ENCODE measurements at places on chromosomes 13 and 19.
A peak's percentile ranks its signal among the peaks of the same experiment; 100 is the strongest.

- DNase-seq = no peak
Observed at GRCh38 chr19:2538096-2538757, 62.3 kb downstream of the GADD45B start.

- peak; percentile 99 for DNase-seq
Observed at GRCh38 chr19:639253-640160, at the start of gene FGF22. Gene FGF22, plus strand, starts transcription at chr19:639879. Its CDS starts 47 bp downstream, at chr19:639926.

- DNase-seq = no peak
Observed at GRCh38 chr19:19758164-19758563, 25.3 kb upstream of the ZNF14 start.

GRCh38 chr19:48755084-48755641 is at the start of gene FGF21:
Gene FGF21, plus strand, starts transcription at chr19:48755524. Its CDS starts 713 bp downstream, at chr19:48756237.
- DNase-seq = no peak

DNA sequence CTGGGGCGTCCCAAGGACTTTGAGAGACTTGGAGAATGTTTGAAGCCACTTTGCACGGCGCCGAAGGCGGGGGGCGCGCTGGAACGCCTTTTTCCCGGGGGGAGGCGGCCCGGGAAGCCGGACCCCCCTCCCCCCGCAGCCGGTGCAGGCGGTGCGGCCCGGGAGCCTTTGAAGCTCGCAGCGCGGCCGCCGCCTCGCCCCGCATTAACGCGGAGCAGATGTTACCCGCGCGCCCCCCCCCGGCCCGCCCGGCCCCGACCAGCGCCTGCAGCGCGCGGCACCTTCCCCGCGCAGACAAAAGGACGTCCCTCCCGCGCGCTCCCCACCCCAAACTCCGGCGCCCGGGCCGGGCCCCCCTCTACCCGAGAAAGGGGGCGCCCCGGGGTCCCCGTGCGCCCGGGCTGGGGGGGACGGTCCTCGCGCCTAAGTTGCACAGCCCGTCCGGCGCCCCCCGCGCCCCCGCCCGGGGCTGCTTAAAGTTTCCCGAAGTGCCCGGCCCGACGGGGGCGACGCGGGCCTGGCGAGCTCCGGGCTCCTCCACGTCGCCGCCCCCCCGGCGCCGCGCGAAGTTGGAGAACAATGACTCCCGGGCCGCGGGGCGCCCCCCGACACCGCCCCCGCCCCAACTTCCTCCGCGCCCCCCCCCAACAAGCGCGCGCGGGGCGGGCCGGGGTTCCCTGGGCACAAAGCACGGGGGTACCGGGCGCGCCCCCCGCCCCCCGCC is 685 bp downstream of the TCF3 start:
- DNase-seq = no peak

DNA sequence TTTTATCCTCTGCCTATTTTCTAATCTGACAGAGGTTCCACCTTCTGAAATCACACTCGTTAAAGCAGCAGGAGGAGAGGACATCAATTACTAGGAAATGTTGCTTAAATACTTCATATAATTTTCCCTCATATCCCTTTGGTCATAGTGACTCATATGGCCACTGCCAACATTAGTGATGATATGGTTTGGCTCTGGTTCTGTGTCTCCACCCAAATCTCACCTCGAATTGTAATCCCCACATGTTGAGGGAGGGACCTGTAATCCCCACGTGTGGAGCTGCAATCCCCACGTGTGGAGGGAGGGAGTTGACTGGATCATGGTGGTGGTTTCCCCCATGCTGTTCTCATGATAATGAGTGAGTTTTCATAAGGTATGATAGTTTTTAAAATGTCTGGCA is 618.4 kb upstream of the SLITRK5 start:
- DNase-seq = no peak
